Posterior cingulate gyrus (tissue), 11 donors: ENCODE measurements at places on chromosomes 2 and 18.

GRCh38 chr2:66469214-66469902 is 34.4 kb downstream of the MEIS1 start:
- DNase-seq = no peak

DNA sequence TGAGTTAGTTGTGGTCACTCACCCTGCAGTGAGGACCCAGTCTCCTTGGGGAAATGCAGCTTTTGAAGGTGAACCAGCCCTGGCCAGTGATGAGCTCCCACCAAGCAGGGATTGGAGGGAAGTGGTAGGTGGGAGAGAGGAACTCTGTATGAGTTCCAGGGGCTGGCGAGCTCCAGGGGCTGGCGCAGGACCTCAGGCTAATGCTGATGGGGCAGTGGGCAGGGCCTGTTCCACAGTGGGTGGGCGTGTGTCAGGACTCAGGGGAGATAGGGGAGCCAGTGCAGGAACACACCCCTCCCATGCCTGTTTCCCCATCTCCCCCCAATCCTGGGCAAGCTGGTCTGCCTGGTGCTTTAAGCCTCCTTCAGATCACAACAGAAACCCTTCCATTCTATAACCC is 208.4 kb downstream of the DYSF start:
- DNase-seq = peak; percentile 37

GRCh38 chr2:107529146-107529545 is 297.5 kb upstream of the RGPD4 start:
- DNase-seq = no peak

GRCh38 chr2:164053021-164053420 is 317.2 kb upstream of the FIGN start:
- DNase-seq = no peak

DNA sequence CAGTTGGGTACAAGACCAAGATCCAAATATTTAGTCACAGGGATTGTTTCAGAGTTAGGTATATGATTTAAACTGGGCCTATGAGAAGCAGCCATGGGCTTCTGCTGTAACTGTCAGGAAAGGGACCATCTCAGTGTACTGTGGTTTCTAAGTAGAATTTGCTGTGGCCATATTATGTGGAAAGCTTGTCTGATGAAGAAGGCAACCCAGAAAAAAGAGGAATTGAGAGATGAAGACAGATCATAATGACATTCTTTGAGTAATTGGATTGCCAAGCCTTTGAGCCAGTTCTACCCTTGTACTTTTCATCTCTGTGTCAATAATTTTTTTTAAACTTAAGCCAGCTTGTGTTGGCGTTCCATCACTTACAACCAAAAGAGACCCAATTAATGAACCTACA is 259.6 kb downstream of the NUP35 start:
- DNase-seq = no peak

- no peak for DNase-seq
Observed at GRCh38 chr2:98556344-98557033, 51.8 kb downstream of the COA5 start.

- DNase-seq = no peak
Observed at GRCh38 chr2:60794271-60794863, 38.3 kb downstream of the PAPOLG start.

- peak; percentile 90 for DNase-seq
Observed at GRCh38 chr2:218876562-218877219, 4.0 kb upstream of the WNT10A start.

DNA sequence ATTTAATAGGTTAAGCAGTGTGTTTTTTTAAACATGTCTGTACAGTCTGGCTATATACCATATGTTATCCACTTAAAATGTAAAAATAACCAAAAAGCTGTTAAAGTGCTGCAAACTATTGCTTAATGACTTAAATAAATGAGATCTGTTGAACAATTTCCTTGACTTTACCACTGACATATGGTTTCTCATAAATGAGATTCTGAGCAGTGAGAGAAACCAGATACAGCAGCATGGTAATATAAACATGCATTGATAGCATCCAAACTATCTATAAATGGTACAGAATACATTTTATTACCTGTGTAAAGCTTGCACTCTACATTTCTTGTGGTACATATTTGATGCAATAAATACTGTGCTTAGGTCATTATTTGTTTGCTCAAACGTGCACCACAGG is 36.3 kb upstream of the TTC21B start:
- DNase-seq = no peak

DNA sequence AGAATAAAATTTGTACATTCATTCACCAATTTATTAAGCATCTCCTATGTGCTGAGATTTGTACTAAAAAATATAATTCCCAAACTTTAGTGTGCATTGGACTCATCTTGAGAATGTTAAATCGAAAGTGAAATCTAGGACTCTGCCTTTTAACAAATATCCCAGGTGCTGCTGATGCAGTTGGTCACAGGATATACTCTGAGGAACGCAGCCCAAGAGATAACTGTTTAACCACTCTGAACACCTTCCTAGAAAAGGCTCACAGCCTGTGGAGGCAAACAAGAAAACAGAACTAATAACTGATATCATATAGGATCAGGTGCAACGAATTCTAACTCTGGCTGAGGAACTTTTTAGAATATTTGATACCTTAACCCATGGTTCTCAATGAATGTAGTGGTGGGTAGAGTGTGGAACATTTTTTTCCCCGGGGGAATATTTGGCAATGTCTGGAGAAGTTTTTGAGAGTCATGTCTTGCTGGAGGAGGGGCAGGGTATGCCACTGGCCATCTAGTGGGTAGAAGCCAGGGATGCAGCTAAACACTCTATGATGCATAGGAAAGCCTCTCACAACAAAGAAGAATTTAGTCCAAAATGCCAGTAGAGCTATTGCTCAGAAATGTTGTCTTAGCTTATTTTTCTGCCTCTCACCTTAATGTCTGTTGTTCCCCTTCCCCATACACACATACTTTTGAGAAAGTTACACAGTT is 96.5 kb downstream of the EHBP1 start:
- no peak for DNase-seq

DNA sequence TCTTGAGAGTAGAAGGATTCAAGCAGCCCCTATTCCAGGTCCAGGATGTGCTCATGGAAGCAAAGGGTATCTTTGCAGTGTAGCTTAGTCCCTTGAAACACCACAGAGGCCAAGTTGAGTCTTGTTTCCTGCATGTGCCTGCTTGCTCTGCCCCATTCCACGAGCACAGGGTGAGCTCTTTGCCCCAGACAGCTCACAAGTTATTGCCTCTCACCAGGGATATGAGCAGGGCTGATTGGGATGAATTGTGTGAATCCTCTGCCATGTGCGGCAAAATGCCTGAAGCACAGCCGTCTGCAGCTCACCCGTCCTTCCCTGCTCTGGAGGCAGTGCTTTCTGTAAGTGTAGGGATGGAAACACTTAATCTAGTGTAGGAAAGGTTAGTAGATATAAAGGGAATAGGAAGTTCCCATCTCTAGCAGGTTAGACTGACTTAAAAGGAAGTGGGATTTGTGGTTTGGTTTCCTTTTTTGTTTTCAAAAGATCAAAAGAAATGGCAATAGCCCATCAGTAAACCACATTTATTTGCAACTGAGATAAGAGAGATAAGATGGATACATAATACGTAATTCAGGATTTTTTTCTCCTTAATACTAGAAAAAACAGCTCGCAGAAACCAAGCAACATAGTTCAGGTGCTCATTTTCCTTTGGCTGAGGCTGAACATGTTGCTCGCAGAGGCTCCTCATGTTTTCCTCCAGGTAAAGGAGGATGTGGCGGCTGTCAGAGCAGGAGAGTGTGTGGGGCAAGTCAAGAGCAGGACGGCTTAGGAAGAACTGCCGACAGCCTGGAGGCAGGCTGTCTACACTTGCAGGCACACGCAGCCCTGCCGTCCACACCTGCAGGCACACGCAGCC is 41.4 kb downstream of the TMEM182 start:
- DNase-seq = no peak

DNA sequence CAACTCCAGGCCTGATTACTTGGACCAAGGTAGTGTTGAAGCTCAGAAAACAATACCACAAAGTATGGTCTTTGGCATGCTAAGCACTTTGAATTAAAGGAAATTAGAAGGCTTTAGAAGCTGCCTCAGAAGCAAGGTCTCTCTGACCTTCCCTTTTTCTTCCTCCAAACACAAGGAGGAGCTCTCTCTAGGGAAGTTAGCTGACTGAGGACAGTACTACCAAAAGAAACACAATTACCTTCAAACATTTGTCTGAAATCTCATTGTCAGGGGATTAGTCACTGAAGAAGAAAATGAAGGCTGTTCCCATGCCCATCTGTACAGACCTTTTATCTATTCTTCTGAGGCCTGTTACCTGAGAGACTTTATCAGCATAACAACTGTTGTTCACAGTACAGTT is 279.3 kb downstream of the CDH20 start:
- DNase-seq = no peak

DNA sequence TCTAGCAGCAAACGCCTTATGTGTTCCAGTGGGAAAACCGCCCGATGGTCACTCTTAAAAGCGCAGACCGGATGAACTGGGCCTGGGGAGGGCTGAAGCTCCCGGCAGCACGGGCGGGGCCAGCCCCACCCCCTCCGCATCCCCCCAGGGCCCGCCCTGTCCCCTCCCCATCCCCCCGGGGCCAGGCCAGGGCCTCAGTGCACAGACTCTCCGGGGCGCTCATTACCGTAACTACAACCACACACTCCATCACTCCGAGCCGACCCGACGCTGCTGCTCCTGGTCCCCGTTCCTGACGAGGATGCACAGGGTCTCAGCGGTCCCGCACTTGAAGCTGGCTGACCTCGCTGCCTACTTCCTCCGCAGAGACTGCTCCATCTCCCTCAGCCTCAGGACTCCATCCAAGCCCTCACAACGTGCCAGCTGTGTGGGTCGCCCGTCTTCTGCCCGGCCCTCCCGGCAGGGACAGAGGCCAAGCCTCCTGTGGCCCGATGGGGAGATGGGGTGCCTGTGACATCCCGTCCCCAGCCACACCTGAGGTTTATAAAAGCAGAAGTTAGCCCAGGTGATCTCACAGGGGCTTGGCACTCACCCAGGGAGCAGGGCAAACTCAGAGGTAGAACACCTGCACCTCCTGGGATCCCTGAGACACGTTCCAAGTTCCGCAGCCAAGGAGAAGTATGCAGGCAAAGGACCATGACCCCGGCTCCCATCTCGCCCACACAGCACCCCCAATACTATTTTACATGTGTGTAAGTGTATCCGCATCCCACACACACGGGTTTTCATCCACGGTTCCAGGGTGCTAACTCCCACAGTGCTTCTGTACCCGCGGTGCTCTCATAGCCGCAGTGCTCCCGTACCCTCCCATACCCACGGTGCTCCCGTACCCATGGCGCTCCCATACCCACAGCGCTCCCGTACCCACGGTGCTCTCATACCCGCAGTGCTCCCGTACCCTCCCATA is 36.0 kb downstream of the SLC66A2 start:
- peak; percentile 83 for DNase-seq

DNA sequence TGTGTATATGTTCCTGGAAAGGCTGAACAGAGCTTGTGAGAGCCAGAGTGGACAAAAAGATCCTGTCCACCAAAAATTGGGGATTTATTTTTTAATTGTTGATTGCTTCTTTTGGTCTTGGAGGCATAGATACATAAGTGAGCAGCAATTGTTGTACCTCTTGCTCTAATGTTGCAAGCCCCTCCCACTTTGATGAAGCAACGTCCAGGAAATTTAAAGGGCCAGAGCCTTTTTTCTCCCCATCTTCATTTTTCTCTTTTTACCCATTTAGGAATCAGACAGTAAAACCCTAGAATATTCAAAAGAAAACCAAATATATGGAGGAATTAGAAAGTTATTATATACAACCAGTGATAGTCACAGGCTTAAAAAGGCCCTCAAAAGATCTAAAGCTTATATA is 871.8 kb upstream of the NRXN1 start:
- DNase-seq = no peak

GRCh38 chr2:84493514-84493913 is 22.8 kb upstream of the DNAH6 start:
- no peak for DNase-seq

DNA sequence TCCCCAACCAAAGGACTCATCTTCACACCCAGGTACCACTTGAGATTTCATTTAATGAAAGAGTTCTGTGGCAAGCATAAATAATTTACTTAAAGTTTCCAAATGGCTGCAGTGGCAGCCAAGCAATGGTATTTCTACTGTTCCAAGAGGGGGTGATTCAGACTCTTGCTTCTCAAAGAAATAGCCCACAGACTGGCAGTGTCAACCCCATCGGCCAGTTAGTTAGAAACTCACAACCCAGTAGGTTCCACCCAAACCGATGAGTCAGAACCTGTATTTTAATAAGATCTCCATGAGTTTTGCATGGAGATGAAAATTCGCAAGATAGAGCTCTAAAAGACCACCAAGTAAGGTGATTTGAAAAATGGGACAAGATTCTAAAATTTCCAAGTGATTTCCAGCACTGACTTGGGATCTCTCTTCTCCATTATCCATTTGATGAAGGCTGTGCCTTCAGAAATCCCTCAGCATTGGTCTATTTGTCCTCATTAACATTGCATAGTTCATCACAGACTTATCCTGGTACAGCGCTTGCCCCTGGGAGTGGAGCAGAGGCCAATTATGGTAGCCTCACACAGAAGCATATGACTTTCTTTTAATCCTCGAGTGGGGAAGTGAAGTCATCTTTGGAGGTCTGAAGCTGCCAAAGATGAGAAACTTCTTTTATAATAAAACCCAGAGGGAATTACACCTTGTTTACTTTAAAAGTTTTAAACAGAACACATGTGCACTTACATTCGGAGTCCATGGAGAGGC is 361.4 kb upstream of the ID2 start:
- DNase-seq = no peak

GRCh38 chr18:58947136-58947732 is 82.6 kb downstream of the ZNF532 start:
- DNase-seq = no peak

GRCh38 chr2:128004509-128004908 is 23.4 kb downstream of the SAP130 start:
- no peak for DNase-seq

- no peak for DNase-seq
Observed at GRCh38 chr2:214322662-214323061, 88.2 kb upstream of the VWC2L start.

DNA sequence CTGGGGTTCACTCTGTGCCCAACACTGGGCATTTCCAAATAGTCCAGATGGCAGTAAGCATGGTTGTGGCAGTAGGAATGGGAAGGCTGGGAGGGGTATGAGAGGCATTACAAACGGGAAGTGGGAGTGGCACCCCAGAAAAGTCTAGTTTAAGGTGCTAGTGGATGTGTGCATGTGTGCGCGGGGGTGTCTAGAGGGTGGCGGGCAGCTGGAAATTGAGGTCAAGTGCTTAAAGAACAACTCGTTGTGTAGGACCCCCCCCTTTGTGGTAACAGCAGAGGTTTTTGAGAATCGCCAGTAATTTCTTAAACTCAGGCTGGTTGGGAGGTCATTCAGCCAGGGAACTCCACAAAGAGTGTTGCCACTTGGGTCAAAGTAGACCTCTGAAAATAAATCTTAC is 69.9 kb downstream of the RHBDD1 start:
- DNase-seq = no peak

GRCh38 chr2:239715202-239715601 is 309.9 kb downstream of the NDUFA10 start:
- DNase-seq = no peak
